ENCODE measurements at places on chromosomes 3 and 15.

DNA sequence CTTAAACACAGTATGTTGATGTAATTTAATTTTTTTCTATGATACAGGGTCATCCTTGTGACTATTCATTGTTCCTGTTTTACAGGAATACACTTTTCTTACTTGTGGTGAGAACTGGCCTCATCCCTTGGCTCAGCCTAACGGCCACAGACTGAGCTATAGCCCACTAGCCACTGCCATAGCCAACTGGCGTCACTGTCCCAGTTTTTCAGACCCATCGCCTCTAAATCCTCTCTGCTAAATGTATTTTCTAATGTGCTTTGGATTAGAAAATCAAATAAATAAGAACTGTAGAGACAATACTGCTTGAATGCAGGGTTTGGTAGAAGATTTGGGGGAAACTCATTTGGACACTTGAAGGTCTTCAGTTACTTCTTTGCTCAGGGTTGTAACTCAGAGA, 113.1 kb downstream of the TIGIT start:
- no peak for DNase-seq

DNA sequence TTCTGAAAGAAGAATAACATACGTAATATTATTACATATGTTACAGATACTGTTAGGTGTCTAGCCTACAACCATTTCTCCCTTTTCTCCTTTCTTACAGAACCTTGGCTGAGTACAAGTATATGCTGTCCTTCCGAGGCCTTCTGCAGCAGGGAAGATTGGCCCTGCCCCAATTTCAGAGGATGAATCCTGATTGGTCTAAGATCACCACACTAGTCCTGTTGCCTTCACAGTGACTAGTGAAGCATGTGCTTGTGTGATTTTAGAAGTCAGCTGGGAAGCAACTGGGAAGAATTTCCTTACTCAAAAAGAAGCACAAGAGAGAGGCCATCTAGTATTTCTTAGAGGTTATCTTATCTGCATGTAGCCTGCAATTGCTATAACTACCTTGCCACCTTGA, 30.6 kb upstream of the MECOM start:
- no peak for DNase-seq

DNA sequence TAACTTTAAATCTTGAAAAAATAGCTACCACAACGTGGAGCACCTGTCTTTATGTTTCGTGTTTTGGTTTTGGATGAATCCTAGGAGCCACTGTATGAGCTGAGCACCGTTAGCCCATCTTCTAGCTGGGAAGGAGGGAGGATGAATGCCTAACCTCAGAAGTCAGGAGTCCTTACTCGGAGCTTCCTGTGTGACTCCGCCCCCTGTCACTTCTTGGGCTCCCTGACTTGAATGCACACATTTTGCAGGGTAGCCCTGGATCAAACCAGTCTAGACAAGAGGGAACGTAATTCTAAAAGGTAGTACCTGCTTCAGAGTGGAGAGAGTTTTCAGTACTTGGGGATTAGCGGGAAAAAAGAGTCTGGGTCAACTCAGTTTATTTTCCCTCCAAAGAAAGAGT, 5.3 kb downstream of the GABRA5 start:
- no peak for DNase-seq

DNA sequence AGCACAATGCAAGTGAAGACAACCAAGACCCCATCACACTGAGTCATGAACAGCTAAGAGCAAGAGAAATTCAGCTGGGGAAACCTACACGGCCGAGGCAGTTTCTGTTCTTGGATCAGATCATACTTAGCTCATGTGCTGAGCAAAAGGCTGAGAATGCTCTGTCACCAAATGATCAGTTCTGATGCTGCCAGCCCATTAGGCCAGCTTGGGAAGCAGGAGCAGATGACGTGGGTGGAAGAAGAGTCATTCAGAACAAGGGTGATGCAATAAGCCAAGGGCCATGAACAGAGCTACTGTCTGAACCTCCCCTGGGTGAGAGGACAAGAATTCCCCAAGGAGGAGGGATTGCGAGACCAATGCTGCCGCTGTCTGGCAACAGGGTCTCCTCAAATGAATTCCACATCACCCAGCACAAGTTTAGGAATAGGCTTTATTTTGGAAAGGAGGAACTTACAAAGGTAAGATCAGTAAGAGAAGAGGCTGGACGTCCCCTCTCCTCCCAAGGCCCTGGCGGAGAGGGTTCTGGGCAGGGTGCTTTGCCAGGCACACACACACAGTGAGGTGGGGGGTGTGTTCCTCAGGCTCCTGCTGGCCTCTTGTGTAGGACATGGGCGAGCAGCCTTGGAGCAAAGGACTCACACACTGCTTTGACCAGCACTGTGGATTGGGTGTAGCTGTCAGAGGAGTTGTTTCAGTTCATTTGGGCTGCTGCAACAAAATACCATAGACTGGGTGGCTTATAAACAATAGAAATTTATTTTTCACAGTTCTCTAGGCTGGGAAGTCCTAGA, 65.6 kb upstream of the CTXND1 start:
- DNase-seq = no peak

DNA sequence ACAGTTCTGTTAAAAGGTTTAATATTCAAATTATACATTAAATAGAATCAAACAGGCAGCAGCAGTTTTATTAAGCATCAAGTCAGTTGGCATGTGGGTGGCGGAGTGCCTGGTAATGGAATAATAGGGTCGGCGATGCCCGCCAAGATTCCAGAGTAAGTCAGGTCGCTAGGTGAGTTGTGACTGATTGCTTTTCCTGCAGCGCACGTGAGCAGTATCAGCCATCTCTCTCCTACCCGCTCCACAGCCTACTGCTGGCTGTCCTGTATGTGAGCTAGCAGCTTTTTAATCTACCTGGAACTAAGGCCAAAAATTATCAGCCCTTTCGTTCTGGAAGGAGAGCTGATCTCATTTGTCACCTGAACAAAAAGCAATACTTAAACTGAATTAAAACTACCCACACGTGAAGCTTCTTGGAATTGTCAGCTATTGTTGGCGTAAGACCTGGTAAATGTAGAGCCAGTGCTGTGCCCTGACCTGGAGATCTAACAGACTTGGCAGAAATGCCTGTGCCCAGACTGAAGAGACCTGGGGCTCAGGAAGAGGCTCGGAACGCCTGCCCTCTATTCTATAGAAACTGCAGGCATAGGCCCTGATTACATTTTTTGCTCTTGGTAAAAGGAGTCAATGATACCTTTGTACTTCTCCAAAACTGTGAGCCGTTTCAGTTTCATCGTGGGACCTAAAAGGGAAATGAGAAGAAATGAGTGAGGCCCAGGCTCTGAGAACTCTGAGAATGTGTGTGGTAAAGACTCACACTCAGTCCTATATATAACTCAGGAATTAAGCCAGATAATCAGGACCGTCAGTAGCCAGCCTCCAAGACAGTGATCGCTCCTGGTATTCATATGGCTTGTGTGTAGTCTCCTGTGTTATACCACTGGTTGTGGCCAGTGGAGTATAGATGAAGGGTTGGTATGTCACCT, 21.9 kb downstream of the IDH3A start:
- DNase-seq = no peak

Data from activated T-helper 1 cell treated with Interleukin-2 at 50 U/mL for 16 hours (primary cell).